ENCODE measurements at places on chromosomes 3 and 15.

- no peak for DNase-seq
Measured at GRCh38 chr15:41487802-41488201, 5.9 kb upstream of the ITPKA start.

GRCh38 chr3:107661447-107662123, 138.8 kb downstream of the BBX start:
- peak; percentile 34 for DNase-seq

DNA sequence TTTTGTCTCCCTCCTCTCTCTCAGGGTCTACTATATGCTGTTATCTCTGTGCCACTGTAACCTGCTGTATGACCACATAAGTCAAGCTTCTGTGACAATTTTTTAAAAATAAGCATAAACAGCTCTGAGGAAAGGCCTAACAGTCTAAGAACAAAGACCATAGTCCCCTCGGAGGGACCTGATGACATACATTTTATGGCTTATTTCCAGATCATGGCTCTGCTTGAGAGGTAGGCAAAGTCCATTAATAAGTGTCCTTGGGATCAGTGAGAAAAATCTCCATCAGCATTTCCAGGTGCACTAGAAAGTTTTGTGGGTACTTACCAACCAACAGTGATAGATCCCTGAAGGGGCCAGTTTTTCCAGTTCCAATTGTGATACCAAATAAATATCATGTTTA, 123.8 kb downstream of the TNIK start:
- no peak for DNase-seq

DNA sequence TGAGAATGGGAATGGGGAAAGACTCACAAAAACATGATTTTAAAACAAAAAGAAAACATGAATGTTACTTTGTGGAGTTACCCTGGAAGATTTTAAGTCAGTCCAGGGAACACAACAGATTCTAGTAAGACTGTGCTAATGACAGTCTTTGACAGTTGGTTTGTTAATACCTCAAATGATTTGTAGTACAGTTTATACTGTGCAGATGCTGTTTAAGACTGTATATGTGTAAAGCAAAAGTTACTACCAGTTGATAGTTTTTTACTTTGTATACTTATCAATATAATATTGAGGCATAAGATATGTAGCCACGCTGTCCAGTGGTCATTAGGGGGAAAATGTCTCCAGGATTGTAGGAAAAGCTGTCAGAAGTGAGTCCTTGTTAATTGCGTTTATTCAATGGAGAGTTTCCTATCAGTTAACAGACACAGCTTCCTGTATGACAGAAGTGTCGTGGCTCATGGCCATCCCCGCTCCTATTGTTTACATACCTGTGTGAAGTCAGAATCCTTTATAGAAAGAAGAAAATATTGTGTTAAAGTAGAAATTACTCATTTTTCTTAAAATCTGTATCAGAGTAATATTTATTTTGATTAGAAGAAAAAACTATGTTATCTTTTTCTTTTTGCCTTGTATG, 36.0 kb downstream of the NKIRAS1 start:
- DNase-seq, result no peak

- DNase-seq, result no peak
Measured at GRCh38 chr15:25238126-25238525, 200.7 kb downstream of the UBE3A start.

DNA sequence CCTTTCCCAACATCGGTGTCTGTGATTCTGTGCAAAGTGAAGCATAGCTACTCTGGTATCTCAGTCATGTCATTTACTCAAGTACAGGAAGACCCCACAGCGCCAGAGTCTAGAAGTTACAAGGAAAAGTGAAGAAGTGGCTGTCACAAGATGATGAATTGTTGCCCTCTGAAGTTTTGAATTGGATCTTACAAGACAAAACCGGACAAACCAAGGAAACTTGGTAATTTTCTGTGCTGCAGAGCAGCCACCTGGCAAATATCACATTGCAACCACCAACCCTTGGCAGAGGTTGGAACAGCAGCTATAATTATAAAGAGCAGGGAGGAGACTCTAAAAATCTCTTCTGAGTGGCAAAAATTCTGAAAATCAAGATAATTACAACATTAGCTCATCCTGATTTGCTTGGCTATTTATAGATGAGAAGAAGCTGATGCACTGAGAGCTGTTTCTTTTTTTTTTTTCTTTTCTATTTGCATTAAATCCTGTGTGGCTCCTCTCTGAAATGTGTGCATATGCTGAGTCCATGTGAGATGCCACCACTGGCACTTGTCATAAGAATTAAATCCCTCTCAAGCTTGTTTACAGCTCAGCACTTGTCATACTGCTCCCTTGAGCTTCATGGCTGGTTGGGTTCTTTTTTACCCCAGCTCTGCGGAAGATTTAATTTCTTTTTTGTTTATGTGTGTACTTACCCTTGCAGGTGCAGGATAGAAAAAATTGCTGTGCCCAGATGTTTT, 68.0 kb upstream of the MNS1 start:
- no peak for DNase-seq

- no peak for DNase-seq
Measured at GRCh38 chr15:70200511-70201424, 103.1 kb upstream of the TLE3 start.

DNA sequence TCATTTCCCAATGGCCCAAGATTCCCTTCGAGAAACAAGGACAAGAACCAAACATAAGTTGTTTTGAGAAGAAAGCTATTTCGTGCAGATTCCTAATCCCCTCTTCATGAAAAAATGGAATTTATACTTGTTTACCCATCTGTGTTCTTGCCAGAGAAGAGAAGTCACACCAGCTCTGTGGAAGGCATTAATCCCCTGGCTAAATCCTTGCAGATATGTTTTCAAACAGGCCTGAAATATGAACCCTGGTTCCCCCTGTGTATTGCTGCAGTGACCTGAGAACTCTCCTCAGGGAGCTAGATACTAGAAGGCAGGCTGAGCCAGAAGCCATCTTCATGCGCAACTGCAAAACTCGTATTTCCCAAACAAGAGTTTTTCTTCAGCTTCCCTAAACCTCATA, 337.7 kb downstream of the NEK10 start:
- DNase-seq, result no peak

- no peak for DNase-seq
Measured at GRCh38 chr3:14899993-14900618, 47.3 kb upstream of the NR2C2 start.

DNA sequence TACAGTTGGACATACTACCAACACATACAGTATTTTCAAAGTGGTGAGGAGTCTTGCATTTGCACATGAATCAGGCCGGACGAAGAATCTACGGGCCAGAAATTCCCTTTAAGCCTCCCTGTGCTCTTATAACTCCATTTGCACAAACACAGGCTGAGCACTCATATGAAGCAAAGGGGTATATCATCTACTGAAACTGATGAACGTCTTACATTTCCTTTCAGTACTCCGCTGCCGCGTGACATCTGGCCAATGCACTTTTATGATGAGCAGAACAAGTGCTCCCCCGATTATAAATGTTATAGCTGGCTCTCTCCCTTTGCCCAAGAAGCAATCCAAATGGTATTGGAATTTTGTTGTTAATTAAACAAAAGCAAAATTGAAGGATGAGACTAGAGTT, 110.3 kb upstream of the ICE2 start:
- DNase-seq, result no peak

DNA sequence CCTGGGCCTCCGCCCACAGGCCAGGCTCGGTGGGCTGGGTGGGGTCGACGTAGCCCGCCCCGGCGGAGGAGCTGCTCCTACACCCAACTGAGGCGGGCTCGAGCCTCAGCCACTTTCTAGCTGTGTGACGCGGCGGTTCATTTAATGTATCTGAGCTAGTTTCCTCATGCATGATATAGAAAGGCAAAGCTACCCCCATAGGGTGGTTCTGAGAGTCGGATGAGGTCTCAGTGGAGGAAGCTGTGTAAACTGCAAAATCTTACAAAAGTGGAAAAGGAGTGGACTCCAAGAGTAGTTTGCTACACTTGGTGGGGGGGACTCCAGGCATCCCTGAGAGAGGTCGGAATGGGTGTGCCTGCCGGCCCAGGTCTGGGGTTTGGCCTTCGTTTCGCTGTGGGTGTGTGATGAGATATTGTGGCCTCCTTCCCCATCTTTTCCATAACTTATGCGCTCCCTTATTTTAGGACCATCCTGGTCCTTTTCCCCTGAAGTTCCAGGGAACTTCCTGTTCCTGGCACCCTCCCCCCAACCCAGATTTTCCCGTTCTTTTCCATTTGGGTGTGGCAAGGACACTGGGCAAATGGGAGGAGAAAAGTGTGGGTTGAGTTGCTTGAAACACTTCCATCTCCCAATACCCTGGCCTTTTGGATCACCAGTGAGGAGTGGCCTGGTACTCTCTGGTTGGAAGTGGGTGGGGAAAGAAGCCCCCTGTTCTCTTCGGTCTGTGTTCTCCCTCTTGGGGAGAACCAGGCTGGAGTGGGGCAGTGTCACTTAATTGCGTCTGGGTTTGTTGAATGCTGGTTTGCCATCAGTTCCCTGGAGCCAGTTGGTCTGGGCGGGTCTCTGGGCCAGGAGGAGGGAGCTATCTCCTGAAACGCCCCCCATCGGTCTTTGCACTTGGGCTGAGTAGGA, 1.1 kb downstream of the PDIA5 start:
- DNase-seq, result no peak

- peak; percentile 43 for DNase-seq
Measured at GRCh38 chr3:186825294-186825821, 17.2 kb upstream of the ADIPOQ start.

DNA sequence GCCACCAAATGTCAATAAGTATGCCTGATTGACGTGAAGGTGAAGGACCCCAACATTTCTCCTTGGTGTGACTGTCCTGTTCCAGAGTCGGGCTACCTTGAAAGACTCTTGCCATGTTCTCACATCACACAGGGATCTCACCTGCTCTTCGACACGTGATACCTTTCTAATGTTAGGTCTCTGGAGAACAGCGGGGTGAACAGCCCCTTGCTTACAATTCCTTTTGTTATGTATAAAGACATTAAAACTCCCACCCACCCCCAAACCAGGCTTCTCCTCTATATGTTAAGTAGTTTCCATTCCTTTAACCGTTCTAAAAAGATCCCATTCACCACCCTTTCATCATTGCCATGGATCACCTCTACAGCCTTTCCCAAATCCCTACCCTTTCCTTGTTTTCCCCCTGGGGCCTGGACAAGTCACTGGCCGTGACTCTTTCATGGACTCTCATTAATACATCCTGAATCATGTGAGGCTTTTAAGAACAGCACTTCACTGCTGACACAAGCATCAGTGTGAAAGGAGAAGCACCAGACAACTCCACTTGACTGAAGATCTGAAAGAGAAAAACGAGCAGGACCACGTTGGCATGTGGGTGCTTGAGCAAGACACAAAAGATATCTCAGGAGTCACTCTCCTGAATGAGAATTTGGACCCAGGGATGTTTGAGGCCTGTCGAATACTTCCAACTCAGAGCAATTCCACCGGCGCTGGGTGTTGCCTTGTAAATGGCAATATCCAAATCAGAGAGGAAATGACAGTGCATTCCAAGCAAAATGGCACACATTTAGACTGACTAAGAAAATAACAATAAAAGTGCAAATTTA, 115.0 kb downstream of the FOXP1 start:
- no peak for DNase-seq

DNA sequence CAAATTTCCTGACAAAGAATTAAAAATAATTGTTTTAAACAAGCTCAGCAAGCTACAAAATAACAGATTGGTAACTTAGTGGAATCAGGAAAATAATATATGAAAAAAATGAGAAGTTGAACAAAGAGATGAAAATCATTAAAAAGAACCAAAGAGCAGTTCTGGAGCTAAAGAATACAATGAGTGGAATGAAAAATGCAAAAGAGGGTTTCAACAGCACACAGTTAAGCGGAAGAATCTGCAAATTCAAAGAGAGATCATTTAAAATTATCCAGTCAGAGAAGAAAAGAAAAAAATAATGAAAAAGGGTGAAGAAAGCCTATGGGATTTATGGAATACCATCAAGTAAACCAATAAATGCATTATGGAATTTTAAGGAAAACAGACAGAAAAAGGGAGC, 6.2 kb upstream of the GABRR3 start:
- DNase-seq, result no peak

DNA sequence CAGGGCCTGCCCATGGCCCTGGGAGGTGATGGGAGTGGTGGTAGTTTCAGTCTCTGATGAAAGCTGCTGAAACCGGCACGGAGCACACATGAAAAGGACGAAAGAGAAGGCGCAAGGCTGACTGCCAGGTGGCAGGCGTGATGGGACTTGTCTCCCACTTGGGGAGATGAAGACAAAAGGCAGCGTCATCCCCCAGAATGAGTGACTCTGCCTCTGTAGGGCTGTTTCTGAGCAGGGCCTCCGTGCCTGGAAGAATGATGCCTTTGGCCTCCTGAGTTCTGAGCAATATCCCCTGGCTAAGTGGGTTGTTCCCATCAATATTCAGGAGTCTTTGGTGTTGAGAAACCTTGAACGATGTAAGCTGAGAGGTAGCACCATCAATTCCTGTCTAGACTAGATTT, 237.8 kb downstream of the OPA1 start:
- DNase-seq, result peak; percentile 36

GRCh38 chr3:59978979-59979378, 929.2 kb upstream of the CFAP20DC start:
- DNase-seq, result no peak

DNA sequence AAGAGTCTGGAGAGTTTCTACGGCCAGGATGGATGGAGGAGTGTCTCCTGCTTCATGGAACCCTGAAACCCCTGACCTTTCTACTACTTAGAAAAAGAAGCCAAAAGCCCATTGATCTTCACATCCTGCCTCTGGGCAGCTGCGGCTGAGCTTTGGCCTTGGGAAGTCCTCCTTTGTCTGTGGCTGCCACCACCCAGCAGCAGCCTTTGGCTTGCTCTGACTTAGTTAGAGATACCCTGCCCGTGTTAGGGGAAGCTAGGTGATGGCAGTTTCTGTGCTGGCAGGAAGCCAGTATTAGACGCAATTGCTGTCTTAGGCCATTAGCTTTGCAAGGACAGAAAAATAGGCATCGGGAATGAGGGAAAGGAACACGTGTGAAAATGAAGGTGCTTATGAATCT, 18.8 kb downstream of the APH1B start:
- DNase-seq, result no peak

DNA sequence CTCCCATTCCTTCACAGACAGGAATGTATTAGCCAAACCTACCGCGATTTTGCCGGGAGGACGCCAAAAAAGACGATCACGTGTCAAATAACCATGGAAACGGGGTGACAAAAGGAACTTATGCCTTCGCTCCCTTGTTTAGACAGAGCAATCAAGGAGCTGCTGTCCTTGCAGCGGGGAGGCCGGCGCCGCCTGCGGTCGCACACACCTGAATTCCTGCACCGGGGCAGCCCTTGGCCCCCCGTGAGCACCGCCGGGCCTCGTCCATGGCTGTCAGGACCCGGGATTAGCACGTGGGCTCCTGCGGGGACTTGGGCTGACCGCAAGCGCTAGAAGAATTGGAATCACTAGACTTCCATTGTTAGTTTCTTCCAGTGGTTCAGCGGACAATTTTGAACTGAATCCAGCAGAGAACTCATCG, 193.1 kb downstream of the SHQ1 start:
- DNase-seq, result peak; percentile 68

DNA sequence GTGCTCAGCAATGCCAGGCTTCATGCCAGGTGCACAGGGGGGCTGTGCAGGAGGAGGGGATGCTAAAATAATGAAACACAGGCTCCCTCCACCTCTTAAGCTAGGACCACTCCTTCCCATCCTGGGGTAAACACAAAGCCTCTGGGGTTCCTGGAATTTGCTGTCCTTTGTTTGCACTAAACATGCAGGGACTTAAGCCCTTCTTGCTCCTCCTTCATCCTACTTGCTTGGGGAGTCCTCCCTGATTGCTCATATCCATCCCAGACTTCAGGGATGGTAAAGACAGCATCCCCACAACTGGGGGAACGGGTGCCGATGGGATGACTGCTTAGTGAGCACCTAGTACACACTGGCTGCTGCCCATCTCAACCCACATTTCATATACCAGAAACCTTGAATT, 5.1 kb downstream of the LINGO1 start:
- no peak for DNase-seq

- DNase-seq, result no peak
Measured at GRCh38 chr15:88529021-88529630, 17.4 kb downstream of the DET1 start.

Data from M059J (cell line).